ENCODE measurements at places on chromosomes 13 and 19. TPM values are rescaled to one million over a fixed set of nuclear protein-coding genes. Genes with fewer than 3 reads are reported as not detected.

- no peak for DNase-seq
Observed at GRCh38 chr13:103371271-103371670, 305.1 kb upstream of the SLC10A2 start.

- no peak for DNase-seq
Observed at GRCh38 chr13:44305917-44306370, 67.7 kb upstream of the SERP2 start.

DNA sequence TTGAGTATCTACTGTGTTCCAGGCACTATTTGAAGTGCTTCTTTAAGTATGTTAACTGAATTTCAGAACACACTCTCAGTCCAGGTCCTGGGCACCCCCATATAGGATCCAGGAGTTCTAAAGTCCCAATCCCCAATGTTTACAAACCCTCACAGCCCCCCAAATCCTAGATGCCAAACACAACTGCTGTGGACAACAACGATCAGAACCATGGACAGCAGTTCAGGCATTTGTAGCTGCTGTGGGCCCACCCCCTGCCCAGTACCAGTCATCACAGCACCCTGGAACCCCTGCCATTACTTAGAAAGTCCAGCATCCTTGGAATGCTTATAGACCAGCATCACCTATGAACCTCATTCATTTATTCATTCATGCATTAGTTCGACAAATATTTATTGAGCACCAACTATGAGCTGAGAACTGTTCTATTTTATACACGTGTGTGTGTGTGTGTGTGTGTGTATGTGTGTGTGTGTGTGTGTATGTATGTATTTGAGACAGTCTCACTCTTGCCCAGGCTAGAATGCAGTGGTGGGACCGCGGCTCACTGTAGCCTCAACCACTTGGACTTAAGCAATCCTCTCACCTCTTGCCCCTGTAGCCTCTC is 19.3 kb upstream of the SDHAF1 start:
- no peak for DNase-seq

F2RL3 gene
- polyA plus RNA-seq = 1.0 TPM

DNA sequence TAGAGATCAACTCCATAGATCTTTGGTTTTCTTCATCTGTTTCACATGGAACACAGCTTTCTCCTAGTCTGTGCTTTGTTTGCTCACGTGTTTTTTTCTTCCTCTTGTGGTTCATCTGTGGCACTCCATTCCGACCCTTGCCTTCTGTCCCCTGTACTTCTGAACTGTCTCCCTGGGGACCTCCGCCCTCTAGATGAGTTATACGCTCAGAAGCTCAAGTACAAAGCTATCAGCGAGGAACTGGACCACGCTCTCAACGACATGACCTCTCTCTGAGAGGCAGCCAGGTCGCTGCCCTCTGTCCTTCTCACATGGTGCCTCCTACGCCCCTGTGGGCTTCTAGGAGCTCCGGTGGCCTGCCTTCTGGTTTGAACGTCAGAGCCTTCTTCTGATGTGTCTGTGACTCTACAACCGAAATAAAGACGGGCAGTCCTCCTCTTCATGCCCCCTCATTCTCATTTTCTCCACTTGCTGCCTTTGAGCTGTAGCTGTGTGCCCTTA is 16.6 kb upstream of the RAB8A start:
- DNase-seq = no peak

DNA sequence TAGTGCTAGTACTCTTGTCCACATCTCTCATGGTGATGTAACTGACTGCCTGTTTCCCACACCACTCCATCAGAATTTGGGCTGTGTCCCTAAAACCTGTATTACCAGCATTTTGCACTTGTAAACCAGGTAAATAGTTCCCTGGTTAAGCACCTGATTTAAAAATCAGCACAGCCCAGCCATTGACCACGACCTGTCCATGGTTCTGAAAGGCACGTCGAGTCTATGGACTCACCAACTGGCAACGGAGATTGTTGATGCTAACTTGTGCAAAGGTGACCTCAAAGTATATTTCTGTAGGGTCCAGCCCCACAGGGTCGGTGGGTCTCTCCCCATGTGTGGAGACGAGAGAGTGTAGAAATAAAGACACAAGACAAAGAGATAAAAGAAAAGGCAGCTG is 46.7 kb upstream of the ZNF835 start:
- no peak for DNase-seq

GRCh38 chr13:49869519-49869918 is 66.6 kb downstream of the SPRYD7 start:
- DNase-seq = no peak
